ENCODE measurements at places on chromosomes 3 and 15.

DNA sequence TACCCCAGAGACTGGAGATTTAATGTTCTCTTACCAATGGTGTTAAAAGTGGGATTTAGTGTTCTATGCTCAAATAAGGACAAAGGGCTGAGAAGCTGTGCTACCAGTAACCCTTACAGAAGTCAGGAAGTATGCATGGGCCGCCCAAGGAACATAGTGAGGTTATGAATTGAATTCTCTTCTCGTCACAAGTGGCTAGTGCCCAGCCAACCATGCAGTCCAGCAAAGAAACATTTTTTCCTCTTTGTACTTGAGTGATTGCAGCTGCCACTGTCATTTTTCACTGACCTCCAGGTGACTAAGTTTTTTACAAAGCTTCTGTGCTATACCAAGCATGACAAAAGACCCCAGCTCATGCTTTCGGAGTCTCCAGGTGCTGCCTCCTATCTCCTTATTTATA lies 110.6 kb upstream of the DCBLD2 start:
- DNase-seq: no peak

- no peak for DNase-seq
These were observed 64.0 kb downstream of the LYSMD4 start for GRCh38 chr15:99669250-99669649.

- no peak for DNase-seq
These were observed 98.4 kb downstream of the ECT2 start for GRCh38 chr3:172848910-172849309.

DNA sequence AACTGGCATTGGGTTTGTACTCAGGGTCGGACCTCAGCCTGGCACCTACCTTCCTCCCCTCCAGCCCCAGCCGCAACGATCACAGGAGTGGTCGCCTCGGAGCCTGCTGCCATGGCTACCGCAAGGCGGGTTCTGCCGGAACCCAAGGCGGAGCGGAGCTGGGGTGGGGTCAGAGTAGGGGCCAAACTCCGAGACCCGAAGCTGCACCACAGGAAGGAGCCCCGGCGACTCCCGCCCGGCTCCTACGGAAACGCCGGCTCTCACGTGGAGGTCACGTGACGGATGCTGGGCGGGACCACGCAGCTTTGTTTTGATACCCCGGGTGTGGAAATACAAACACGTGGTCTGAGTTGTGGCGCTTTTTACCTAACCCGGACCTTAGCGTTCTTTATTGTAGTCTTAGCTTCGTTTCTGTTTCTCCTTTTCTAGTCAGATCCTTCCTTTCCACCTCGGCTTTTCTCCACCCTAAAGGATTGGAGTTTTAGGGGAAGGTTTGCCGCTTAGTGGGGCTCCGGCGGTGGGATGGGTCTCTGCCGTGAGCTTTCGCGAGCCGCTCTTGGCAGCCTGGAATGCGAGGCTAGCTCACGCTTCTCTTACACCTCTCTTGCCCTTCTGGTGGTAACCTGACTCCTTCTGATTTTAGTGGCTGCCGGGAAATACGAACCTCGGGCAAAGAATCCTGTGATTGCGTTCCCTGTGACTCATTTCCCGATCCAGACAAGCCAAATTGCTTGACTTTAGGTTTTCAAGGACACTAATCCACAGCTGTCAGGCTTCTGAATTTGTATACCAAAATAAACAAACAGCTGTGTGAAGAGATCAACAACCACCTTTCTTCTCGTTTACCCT lies at the start of gene HSPBAP1:
Gene HSPBAP1, minus strand, starts transcription at position 264 of the 849 bp plus-strand sequence. Its CDS starts 151 bp downstream, at position 113.
- peak; percentile 84 for DNase-seq

DNA sequence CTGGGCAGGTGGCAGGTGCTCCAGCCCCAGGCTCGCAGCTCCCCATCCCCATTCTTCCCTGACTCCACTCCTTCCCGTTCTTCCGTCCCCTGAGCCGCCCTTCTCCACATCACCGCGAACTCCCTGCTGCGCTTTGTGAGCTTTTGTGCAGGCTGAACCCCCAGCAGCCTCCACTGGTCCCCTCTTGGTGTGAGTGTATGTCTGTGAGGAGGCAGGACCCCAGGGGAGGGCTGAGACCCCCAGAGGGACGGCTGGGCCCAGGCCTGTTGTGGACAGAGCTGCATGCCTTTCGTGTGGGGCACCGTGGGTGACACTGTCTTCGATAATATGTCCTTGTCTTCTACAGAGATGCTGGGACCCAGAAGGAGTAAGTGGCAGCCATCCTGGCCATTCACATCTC lies 7.3 kb upstream of the ITIH3 start:
- DNase-seq: no peak

DNA sequence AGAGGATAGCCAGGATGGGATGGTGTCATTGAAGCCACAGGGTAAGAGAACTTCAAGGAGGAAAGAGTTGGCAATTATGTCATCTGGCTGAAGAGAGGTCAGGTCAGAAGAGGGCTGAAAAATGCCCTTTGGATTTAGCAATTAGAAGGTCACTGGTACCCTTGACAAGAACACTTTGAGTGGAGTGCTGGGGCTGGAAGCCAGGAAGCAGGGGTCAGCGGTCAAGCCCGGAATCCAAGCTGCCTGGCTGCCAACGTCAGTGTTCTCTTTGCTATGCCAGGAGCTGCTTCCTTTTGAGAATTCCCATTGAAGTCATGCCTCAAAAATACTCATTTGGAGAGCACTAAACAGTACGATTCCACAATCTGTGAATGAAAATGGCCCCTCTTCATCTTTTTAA lies 386.5 kb downstream of the SHQ1 start:
- DNase-seq: no peak

DNA sequence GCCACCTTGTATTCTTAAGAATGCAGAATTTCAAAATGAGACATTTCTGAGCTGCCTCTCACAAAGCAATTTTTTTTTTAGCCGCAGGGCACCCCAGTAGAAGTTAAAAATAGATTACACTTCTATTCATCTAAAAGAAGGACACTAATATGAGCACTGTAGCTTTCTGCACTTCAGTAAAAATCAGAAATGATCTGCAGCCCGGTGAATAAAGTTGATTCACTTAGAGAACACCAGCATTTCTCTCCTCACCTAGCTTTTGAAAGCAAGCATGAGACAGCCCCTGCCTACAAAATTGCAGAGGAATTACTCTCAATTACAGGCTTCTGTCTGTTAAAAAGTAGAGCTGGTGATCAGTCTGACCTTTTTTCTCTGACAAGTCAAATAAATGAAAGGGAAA lies 1062.4 kb downstream of the FHIT start:
- DNase-seq: no peak

Measured in T-cell (primary cell).